ENCODE measurements at places on chromosomes 7 and 10.

DNA sequence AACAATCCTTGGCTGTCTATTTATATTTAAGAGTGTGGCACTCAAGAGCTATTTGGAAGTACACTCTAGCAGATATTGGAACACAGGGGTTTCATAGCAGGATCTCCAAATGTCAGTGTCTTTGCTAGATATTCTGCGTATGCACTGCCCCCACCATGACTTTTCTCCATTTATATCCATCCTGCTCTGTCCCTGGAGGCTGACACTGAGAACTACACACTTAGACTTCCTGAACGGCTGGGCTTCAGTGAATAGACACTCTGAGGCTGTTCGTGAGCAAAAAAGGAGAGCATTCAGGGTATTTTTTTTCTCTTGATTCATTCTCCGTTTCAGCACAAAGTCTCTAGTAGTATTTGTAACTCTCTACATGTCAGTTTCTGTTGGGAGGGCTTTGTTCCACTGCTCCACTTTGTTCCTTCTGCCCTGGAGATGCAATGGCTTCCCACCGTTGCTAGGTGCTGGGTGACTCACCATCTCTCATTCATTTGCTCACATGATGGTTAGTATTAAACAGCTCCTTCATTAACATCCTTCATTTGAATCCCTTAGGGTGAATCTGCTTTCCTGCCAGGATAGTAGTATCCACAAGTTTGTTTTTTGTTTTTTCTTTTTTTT lies 155.9 kb upstream of the SLC13A1 start:
- DNase-seq: no peak

DNA sequence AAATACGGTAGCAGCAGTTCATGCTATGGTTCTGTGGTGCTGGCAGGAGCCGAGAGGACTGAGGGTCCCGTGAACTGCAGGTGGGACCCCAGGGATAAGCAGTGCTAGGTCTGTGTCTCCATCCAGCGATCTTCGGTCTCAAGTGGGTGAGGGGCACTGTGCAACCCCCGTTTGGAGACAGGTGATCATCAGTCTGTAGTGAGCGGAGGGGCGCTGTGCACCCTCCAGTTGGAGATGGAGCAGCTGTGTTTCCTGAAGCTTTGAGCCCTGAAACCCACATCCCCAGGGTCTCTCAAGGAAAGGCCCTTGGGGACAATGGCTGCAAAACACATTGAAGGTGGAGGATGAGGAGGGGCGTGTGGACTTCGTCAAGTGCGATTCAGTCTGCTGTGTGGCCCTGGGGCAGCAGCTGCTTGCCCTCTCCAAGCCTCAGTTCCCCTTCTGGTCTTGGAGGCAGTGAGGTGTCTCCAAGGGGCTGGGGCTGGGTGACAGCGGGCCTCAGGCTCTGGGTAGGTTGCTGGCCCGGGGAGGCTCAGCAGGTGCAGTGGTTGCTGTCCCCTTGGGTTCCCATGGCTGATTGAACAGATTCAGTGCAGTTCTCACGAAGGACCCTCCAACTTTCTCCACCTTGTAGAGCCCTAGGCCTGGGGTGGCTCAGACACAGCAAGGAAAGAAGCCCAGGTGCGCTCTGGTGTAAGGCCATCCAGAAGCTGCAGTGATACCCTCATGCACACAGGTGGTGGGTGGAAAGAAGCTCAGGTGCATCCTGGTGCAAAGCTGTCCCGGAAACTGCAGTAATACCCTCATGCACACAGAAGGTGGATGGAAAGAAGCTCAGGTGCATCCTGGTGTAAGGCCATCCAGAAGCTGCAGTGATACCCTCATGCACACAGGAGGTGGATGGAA lies 160.6 kb downstream of the ADARB2 start:
- no peak for DNase-seq

GRCh38 chr7:5665094-5666025 lies 116.1 kb downstream of the RNF216 start:
- DNase-seq: peak; percentile 26

GRCh38 chr10:85317827-85318226 lies 989.4 kb downstream of the CCSER2 start:
- DNase-seq: no peak

DNA sequence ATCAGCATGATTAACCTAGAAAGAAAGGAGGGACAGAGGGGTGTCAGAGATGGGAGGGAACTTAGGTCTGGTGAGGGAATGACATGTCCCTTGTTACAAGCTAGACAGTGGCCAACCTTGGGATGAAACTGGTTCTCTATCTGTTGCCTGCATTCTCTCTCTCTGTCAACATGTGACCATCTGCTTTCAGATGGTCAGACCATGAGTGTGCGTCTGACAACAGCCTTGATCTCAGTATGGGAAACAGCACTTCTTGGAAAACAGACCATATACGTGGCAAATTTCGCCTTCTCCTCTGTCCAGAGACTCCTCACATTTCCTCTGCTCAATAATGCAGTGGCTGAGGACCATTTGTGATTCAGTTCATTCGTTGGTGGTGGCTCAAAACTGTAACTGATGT lies 845.9 kb downstream of the TYW1 start:
- DNase-seq: no peak

DNA sequence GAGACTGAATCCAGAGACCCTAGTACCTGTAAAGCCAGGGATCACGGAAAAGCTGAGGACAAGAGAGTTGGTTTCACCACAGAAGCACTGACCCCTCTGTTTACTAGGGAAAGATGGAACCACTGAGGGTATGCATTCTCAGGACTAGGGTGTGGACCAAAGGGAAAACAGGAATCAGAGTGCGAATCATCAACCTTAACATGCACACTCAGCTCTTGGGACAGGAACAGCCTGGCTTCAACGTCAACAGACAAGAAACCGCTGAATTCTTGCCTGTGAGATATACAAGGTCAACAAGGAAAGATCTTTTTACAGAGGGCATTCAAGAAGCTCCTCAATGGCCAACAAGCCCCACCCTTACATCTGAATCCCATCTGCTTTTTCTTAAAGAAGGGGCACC lies 14.9 kb downstream of the TNRC18 start:
- no peak for DNase-seq

DNA sequence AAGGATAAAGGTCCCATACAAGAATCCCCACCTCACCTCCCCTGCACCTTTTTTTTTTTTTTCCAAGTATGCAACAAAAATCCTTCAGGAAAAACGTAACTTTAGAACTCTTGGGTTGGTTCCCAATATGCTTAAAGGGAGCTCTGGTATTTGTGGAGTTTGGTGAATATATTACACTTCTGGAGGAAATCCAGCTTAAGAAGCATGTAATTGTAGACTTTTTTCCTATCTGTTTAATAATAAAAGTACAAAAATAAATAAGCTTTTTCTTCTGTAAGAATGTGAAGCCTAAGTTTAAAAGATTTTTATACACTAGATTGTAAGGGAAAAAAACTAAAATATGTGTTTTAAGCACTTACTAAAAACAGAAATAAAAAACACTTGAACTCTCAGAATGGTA lies 102.3 kb downstream of the SORBS1 start:
- DNase-seq: no peak

Data from stimulated activated CD4-positive, alpha-beta T cell treated with anti-CD3 and anti-CD28 coated beads, Interleukin-1b, Interleukin-23, amount 100 ng/mL, for 4 hours (primary cell).